Pancreas (tissue), 10 donors: ENCODE measurements at places on chromosomes 13 and 19. TPM values are rescaled to one million over a fixed set of nuclear protein-coding genes. Genes with fewer than 3 reads are reported as not detected.

DNA sequence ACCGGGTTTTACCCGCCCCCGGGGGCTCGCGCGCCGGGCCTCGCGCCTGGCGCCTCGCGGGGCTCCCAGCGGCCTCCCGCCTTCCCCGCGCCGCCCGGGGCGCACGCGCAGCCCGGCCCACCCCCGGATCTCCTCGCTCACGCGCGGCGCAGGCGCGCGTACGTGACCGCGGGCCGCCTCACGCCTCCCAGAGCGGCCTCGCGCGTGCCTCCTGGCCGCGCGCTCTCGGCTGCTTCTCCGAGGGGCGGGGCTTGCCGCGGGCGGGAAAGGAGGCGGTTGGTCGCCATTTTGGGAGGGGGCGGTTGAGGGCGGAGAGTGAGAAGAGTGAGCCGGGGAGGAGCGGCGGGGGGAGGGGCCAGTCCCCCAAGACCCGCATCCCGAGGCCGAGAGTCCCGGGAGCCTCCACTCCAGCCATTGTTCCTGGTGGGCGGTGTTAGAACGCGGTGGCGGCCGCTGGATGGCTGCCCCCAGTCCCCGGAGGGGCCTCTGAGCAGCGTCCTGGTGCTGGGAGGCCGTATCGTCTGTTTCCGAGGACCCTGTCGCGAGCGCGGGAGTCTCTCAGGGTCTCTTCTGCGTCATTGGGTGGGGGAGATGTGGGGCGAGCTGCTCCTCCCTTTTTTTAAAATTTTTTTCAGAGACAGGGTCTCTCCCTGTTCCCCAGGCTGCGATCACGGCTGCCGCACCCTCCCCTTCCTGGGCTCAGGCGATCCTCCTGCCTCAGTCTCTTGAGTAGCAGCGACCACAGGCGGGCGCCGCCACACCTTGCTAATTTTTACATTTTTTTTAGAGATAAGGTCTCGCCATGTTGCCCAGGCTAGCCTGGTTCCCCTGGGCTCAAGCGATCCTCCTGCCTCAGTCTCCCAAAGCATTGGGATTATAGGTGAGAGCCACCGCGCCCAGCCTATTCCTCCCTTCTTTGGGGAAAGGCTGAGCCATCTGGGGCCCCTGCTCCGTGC lies at the start of gene ZNF541:
ZNF541 (minus strand) TSS at position 78 of the 956 bp plus-strand sequence. CDS start 17,292 bp downstream, outside the sequence.
- no peaks in the 10 kb centered on the region for H3K4me1 ChIP-seq
- no peaks in the 10 kb centered on the region for H3K27me3 ChIP-seq
- no peak within 1 kb of the TSS for H3K4me3 ChIP-seq

- DNase-seq, result no peak
- H3K27ac ChIP-seq, result no peak overlapping the region
- no peak overlapping the region for H3K4me3 ChIP-seq
These were observed 28.4 kb downstream of the ZNF823 start for GRCh38 chr19:11710313-11710712.

GRCh38 chr13:66659701-66660467 lies 570.3 kb downstream of the PCDH9 start:
- no peaks in the 10 kb centered on the region for H3K36me3 ChIP-seq
- no peak overlapping the region for H3K4me3 ChIP-seq
- H3K4me1 ChIP-seq, result no peaks in the 10 kb centered on the region
- no peak for DNase-seq
- no peak overlapping the region for H3K27ac ChIP-seq
- no peaks in the 10 kb centered on the region for H3K27me3 ChIP-seq

GRCh38 chr13:30884543-30884942 lies 21.5 kb upstream of the MEDAG start:
- no peak overlapping the region for H3K27ac ChIP-seq
- H3K27me3 ChIP-seq, result no peaks in the 10 kb centered on the region
- H3K36me3 ChIP-seq, result no peaks in the 10 kb centered on the region
- no peak overlapping the region for H3K4me3 ChIP-seq
- DNase-seq, result no peak

GRCh38 chr13:20418953-20419352 lies 106.7 kb downstream of the CRYL1 start:
- H3K27me3 ChIP-seq, result no peaks in the 10 kb centered on the region
- H3K27ac ChIP-seq, result no peak overlapping the region

GRCh38 chr19:6118043-6118442 lies 7.7 kb upstream of the RFX2 start:
- DNase-seq, result no peak
- H3K36me3 ChIP-seq, result no peaks in the 10 kb centered on the region
- H3K27me3 ChIP-seq, result no peaks in the 10 kb centered on the region
- H3K27ac ChIP-seq, result no peak overlapping the region
- H3K4me1 ChIP-seq, result no peaks in the 10 kb centered on the region

DNA sequence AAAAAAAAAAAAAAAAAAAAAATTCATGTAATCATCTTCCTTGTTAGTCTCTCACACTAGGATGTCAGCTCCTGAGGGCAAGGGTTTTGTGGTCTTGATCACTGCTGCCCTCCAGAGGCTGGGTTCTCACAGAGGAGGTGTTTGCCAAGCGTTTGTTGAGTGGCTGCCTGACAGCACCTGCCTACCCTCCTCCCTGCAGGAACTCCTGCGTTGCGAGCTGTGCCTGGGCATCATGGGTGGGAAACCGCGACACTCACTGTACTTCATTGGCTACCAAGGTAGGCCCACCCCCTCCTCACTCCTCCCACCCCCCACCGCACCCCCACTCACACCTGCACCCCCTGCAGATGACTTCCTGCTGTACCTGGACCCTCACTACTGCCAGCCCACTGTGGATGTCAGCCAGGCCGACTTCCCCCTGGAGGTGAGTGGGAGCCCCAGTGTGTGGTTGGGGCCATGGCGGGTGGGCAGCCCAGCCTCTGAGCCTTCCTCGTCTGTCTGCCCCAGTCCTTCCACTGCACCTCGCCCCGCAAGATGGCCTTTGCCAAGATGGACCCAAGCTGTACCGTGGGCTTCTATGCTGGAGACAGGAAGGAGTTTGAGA lies 8.1 kb downstream of the ATG4D start:
- peaks cover 54% of the 10 kb centered on the region for H3K36me3 ChIP-seq
- no peaks in the 10 kb centered on the region for H3K27me3 ChIP-seq
- no peak overlapping the region for H3K4me3 ChIP-seq
- DNase-seq, result no peak
- H3K4me1 ChIP-seq, result no peaks in the 10 kb centered on the region
- H3K27ac ChIP-seq, result no peak overlapping the region

GRCh38 chr13:60509601-60510386 lies 112.8 kb downstream of the TDRD3 start:
- DNase-seq, result no peak
- H3K4me3 ChIP-seq, result no peak overlapping the region
- H3K36me3 ChIP-seq, result peaks cover 23% of the 10 kb centered on the region
- no peaks in the 10 kb centered on the region for H3K4me1 ChIP-seq
- no peaks in the 10 kb centered on the region for H3K27me3 ChIP-seq
- no peak overlapping the region for H3K27ac ChIP-seq

DNA sequence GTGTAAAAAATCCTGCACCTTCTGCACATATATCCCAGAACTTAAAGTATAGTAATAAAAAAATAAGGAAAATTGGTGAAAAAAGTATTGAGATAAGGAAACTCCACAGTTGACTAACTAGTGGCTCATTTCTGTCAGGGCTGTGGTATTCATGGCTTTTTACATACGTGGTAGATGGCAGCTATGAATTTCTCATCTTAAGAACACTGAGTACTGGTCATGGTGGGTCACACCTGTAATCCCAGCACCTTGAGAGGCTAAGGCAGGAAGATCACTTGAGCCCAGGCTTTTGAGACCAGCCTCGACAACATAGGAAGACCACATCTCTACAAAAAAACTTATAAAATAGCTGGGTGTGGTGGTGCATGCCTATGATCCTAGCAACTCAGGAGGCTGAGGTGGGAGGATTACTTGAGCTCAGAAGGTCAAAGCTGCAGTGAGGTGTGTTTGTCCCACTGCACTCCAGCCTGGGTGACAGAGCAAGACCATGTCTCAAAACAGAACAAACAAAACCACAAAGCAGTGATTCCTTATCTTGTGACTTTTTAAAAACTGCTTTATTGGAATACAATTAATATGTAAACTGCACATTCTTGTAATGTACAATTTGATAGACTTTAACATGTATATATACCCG lies 16.8 kb downstream of the SLAIN1 start:
- H3K27me3 ChIP-seq, result no peaks in the 10 kb centered on the region
- H3K4me1 ChIP-seq, result no peaks in the 10 kb centered on the region
- no peak for DNase-seq
- no peak overlapping the region for H3K4me3 ChIP-seq
- H3K27ac ChIP-seq, result no peak overlapping the region
- H3K36me3 ChIP-seq, result no peaks in the 10 kb centered on the region

DNA sequence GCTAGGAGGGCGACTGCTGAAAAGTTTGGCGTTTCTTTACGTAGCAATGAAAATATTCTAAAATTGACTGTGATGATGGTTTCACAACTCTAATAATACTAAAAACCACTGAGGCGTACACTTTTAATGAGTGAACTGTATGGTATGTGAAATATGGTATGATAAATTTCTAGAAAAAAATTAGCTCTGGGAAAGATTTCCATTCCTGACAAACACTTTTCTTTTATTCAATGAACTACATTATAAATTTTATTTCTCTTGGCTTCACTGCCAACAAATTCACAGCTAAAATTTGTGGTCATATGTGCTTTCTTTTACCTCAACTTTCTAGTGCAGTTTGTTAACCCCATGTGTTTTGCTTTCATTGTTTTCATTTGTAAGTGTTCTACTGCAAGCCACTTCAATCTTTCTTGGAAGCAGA lies 11.1 kb downstream of the ZC3H13 start:
- no peak for DNase-seq
- H3K36me3 ChIP-seq, result no peaks in the 10 kb centered on the region
- H3K27ac ChIP-seq, result no peak overlapping the region
- H3K27me3 ChIP-seq, result no peaks in the 10 kb centered on the region
- H3K4me1 ChIP-seq, result no peaks in the 10 kb centered on the region
- H3K4me3 ChIP-seq, result no peak overlapping the region

The KLK3 gene
- not detected for total RNA-seq

The TSHZ3 gene
- total RNA-seq, result 2.8 TPM

The CACNG7 gene
- not detected for total RNA-seq

The PTH2 gene
- total RNA-seq, result not detected

The PALM3 gene
- total RNA-seq, result 19.6 TPM
